GM23248 (cell line): ENCODE measurements at places on chromosomes 5 and 9. TPM values are rescaled to one million over a fixed set of nuclear protein-coding genes. Genes with fewer than 3 reads are reported as not detected.
A peak's percentile ranks its signal among the peaks of the same experiment; 100 is the strongest.

DNA sequence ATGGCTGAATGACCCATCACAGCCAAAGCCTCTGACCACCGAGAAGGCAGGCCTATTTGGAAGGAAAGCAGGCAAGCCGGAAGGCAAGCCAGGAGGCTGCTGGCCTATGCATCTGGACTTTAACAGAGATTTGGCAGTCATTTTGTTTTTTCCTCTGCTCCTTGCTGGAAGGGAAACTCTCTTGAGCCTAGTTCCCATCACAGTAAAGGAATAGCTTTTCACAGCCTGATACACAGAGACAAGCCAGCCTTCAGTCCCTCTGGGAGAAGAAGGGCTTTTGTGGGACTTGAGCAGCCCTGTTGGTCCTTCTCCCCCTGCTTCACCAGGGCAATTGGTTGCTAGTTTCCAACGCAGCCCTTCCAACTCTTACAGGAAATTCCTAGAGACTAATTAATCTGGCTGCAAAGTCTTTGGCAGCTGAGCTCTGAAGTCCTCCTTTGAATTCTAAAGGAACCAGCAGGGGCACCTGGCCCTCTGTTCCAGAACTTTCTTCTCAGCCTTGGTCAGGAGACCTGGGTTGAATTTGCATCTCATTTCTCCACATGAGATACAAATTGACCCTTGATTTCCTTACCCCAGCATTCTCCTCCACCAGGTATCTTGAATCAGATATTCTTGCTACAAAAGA, 157.3 kb upstream of the EPB41L4A start:
- no peak for DNase-seq

DNA sequence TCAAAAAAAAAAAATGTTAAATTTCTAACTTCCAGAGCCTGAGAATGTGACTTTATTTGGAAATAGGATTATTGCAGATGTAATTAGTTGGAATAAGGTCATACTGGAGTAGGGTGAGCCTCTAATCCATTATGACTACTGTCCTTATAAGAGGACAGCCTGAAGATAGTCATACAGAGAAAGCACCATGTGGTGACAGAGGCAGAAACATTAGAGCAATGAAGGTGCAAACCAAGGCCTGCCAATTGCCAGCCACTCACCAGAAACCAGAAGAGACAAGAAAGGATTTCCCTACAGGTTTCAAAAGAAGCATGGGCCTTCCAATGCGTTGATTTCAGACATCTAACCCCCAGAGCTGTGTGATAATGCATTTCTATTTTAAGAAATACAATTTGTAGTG, 659.2 kb upstream of the CHD1 start:
- no peak for DNase-seq

- DNase-seq = peak; percentile 33
Measured at GRCh38 chr5:56818450-56819037, 3.2 kb downstream of the MAP3K1 start.

DNA sequence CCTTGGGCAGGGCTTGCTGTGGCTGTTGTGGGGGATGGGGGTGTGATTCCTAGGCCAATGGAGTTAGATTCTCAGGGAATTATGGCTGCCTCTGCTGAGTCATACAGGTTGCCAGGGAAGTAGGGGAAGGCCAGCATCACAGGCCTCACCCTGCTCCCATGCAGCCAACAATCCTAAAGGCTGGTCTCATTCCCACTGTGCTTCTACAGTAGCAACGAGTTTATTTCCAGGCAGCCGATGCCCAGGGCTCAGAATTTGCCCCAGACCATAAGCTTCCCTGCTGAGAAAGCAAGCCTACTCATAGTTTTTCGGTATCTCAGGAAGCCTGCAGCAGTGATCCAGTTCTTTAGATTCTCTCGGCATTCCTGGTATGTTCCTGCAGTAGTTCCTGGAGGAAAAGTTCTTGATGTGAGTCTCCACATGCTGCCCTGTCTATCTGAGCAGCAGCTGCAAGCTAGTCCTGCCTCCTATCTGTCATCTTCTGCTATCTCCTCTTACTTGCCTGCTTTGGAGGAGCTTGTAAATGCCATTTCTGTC, 59.3 kb upstream of the SELENOP start:
- DNase-seq = no peak

ADGRV1 gene
- polyA plus RNA-seq = not detected in 2 replicates

XPA gene
- polyA plus RNA-seq = 14.3 and 17.4 TPM in 2 replicates

TSSK1B gene
- not detected in 2 replicates for polyA plus RNA-seq

TMEM215 gene
- not detected in 2 replicates for polyA plus RNA-seq

GRCh38 chr9:80649001-80649420, 1040.3 kb downstream of the TLE1 start:
- peak; percentile 24 for DNase-seq

GRCh38 chr9:14870090-14870489, 40.1 kb downstream of the FREM1 start:
- no peak for DNase-seq

DNA sequence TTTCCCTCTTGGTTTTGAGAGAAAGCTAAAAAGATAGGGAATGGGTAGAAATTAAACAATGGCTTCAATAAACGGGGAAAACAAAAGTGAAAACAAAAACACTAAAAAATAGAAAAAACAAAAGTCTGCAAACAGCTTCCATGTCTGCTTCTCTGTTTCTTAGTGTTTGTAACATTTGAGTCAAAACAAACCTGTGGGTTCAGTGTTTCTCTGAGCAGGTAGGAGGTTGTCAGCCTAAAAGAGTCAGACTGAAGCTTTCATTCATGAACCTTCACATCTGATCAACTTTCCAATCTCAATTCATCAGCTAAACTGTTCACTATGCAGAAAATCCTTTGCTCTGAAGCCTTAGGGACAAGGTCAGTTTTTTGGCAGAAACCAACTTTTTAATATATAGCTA, 102.5 kb upstream of the ADAMTS16 start:
- DNase-seq = no peak

DNA sequence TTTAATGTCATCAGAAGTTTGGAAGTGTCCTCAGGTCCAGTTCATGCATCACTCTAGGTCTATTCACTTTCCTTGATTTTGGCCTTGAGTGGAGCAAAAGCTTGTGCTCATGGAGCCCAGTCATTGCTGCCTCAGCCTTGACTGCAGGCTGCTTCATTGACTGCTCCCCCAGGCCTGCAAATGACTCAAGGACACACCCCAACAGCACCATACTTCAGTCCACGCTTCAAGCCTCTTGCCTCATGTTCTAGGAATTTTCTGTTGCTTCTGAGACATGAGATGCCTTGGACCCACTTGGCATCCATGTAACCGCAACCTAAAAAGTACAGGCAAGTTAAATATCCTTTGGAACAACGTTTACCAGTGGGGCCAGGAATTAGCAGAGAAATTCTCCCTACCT, 193.7 kb downstream of the PIK3R1 start:
- DNase-seq = peak; percentile 80

GRCh38 chr9:81431641-81432040, 257.7 kb downstream of the TLE1 start:
- peak; percentile 93 for DNase-seq

PCDHGA5 gene
- polyA plus RNA-seq = 0.24 and 0.35 TPM in 2 replicates

DNA sequence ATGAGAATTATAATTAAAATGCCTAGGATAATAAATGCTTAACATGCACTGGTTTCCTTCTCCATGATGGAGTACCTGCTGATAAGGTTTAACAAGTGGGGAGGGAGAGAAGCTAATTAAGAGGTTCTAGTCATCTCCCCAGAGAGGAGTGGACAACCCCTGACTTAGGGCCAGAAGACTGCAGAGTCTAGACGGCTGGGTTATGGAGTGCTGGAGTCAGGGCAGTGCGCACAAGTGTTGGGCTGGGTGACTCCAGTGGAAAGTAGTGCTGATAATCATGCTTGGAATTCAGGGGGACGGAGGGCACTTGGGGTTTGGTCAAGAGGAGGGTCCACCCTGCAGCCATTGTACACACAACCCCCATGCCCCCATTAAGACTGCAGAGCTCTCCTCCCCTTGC, 32.8 kb upstream of the TGFBI start:
- peak; percentile 45 for DNase-seq

TICAM2 gene
- 11.3 and 14.1 TPM in 2 replicates for polyA plus RNA-seq

- no peak for DNase-seq
Measured at GRCh38 chr9:113659740-113660139, 196.2 kb downstream of the RGS3 start.

SPACA9 gene
- polyA plus RNA-seq = 9.8 and 10.4 TPM in 2 replicates

- DNase-seq = no peak
Measured at GRCh38 chr5:124001036-124001615, 489.1 kb downstream of the CSNK1G3 start.

DNA sequence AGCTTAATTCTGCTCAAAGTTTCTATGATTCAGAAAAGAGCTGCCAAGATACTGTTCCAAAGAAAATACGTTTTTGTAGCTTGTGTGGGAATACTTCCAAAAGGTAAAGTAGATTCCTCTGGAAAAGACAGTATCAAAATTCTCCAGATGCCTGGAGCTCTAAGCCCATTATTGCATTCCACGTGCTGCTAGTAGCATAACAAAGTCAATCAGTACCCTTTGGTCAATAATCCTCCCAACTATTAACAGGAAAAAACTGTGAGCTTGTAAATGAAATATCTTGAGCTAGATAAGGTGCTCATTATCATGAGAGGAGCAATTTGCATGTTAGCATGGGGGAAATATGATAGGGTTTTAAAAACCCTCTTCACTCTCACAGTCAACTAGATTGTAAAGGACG, 229.5 kb upstream of the TYRP1 start:
- no peak for DNase-seq

CYLC2 gene
- not detected in 2 replicates for polyA plus RNA-seq

DNA sequence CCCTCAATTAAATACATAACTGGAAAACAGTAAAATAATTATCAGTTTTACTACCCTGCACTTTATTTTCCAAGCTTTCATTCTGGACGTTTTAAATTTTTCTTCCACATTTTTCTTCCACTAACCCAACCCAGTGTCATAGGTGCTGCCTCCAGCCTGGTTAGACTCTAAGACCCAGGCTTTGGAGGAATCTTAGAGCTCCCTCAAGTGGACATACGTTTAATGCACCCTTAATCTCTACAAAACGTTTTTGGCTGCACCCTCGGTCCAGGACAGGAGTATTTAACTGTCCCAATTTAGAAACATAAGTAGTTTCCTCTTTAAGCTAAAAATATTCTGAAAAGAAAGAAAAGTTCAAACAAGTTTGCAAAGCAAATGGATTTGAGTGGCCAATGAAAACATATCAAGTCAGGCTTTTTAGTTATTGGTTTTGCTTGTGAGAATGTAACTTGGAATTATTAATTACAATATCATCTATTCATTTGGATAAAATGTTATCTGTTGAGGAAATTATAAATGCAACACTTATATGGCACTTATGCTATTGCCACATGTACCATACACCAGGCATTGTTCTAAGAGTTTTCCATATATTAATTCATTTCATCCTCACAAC, 38.9 kb downstream of the CDH6 start:
- DNase-seq = peak; percentile 83

LIX1 gene
- polyA plus RNA-seq = 0.05 TPM in 1 of 2 replicates, not detected in the other

DNA sequence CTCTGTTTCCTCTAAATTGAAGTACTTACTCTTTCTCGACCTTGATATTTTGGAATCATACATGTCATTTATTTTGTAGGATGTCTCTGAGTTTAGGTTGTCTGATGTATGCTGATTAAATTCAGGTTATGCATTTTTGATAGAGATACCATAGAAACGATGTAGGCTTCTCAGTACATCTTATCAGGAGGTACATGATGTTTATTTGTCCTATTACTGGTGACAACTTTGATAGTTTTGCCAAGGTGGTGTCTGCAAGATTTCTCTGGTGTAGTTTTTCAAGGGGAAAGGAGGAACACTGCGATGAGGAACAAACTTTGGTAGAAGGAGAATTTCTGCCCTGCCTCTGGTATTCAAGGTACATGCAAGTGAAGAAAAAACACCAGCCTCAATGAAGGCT, 29.9 kb downstream of the SUB1 start:
- no peak for DNase-seq

IFNE gene
- polyA plus RNA-seq = 0.80 and 1.3 TPM in 2 replicates

DNA sequence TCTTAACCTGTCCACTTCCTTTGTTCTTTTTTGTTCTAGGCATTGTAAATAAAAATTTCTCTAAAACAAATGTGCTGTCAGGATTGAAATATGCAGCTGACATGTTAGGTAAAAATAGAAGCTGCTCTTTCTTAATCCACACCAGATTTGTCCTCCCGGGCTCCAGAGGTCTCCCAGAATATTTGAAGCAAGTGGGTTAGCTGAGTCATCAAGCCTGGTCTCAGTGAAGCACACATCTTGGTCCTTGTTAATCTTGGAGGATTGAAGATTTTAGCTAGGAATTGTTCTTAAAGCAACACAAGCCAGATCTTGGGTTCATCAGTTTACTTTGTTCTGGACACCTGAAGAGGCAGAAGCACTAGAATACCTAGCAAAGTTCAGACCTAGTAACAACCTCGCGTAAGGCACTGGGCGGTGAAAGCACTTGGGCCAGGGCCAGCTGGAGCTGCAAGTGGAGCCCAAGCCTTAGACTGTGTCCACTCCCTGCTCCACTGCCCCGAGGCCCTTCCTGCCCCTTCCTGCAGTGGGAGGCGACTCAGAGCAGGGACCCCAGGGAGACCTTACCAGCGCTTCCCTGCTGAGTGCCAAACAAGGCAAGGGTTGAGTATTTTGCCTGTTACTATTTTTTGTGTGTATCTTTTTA, 36.5 kb downstream of the HABP4 start:
- peak; percentile 92 for DNase-seq

- DNase-seq = no peak
Measured at GRCh38 chr5:1294835-1295649, at the start of gene TERT. Gene TERT (minus strand): TSS chr5:1295068. CDS start chr5:1294989, 79 bp downstream.

- DNase-seq = peak; percentile 82
Measured at GRCh38 chr9:69122082-69122548, 52.0 kb upstream of the TJP2 start.

- no peak for DNase-seq
Measured at GRCh38 chr5:170527991-170528390, 24.2 kb downstream of the KCNIP1 start.

ASS1 gene
- polyA plus RNA-seq = 120 and 124 TPM in 2 replicates

PCDHB12 gene
- 0.48 and 0.53 TPM in 2 replicates for polyA plus RNA-seq

DNA sequence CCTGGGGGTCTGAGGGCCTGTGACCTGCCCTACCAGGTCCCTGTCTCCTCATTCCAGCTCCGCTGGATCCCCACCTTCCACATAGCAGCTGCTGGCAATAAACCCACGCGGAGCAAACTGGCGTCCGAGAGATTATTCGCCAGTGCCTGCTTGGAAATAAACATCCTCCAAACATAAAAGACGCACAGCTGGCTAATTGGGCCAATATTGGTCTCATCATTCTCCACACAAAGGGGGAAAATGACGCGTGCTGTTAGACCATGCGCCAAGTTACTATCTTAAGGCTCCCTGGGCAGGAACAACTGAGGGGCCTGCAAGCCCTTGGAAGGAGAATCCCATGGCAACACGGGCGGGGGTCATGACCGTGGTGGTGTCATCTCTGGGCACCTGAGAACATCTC, 73.3 kb upstream of the SARDH start:
- no peak for DNase-seq

DNA sequence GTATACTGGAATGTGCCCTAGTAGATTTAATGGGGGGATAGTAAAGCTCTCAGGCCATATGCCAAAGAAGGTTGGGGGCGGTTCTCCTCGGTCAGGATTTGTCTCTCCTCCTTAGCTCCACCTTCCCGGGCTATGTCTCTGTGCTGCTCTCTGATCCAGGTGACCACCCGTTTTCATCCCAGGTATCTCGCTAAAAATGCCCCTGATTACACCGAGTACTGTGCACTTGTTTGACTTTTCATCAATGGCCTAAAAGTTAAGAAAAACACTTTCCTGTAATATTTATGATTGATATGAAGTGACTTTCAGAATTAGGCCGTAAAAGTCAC, 724 bp downstream of the NDUFS6 start:
- DNase-seq = peak; percentile 26
